ENCODE measurements at places on chromosomes 6 and 20.

- no peak for DNase-seq
Measured at GRCh38 chr6:50288881-50289280, 239.2 kb upstream of the DEFB112 start.

GRCh38 chr6:53845280-53846195 lies 50.7 kb downstream of the LRRC1 start:
- no peak for DNase-seq

DNA sequence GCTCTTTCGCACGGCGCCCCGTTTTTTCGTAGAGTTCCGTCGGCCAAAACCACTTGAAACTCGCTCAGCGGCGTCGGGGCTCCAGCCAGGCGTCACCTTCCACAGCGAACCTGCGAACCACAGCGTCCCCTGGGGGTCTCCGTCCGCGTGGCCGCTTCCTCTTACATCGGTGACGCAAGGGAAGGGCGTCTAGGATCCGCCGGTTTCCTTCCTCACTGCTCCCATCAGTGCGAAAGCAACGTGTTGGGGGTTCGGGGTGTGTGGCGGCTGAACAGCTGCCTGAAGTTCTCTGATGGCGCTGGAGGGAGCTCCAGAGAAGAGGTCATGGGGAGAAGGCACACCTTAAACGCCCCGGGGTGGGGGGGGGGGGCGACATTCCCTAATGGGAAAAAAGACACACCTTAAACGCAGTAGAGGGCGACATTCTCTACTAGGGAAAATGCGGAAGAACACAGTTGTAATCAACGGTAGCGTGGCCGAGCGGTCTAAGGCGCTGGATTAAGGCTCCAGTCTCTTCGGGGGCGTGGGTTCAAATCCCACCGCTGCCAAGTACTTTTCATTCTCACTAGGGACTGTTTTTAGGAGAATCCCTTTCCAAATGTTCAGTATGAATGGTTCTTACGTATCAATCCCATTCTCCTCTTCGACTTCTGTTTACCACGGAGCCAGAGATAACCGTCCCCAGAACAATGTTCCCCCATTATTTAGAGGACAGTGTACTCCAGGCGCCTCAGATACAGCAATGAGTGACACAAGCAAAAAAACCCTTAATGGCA lies 16.4 kb downstream of the ZNF311 start:
- peak; percentile 41 for DNase-seq

GRCh38 chr6:53944543-53944942 lies 149.7 kb downstream of the LRRC1 start:
- no peak for DNase-seq

- DNase-seq: no peak
Measured at GRCh38 chr6:138498629-138499302, 528 bp downstream of the NHSL1 start.

DNA sequence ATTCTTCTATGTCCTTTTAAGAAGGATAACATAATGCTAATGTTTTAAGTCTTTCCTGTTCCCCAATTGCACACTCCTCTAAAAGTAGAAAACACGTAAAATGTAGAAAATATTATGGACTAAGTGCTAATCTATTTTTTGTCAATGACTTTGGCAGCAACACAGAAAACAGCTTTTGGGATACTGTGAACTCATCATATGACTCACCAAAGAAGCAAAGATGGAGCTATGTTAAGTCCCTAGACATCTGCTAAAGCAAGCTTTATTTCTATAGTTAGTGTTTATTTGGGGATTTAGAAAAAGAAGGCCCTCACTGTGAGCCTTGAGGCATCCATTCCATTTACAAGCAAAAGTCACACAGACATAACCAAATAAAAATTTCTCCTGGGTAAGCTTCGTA lies 23.0 kb downstream of the OPN5 start:
- no peak for DNase-seq

DNA sequence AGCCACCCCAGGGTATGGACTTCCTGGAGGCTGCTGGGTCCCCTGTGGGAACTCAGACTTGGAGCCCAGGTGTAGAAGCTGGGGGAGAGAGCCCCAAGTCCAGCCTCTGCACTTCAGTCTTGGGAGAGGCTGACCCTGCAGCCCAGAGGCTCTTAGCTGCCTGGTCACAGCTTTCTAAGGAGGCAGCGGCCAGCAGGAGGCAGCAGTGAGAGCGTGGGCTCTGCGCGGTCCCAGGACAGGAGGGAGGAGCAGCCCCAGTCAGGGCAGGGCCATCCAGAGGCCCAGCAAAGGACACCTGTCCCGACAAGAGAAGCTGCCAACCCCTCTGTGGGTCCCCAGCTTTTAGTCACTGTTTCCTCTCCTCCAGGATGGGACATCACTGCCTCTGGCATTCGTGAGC lies 9.4 kb downstream of the TREML2 start:
- DNase-seq: no peak

- DNase-seq: no peak
Measured at GRCh38 chr6:56757588-56757984, 114.9 kb upstream of the DST start.

DNA sequence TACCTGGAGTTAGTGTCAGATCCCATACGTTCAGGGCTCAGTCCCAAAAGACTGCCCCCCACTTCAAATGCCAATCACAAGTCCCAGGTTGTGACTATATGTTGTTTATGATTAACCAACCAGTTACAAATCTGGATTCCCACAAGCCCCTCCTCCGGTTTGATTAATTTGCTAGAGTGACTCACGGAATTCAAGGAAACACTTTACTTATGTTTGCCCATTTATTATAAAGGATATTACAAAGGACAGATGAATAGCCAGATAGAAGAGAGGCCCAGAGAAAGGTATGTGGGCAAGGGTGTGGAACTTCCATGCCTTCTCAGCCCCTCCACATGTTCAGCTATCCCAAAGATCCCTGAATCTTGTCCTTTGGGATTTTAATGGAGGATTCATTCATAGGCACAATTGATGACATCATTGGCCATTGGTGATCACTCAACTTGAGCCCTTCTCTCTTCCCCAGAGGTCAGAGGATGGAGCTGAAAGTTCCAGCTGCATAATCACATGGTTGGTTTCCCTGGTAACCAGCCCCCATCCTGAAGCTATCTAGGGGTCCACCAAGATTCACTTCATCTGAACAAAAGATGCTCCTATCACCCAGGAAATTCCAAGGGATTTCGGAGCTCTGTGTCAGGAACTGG lies 2.0 kb downstream of the ECT2L start:
- DNase-seq: no peak

- DNase-seq: no peak
Measured at GRCh38 chr20:21100578-21101452, 5.3 kb downstream of the LINC00237 start.

GRCh38 chr6:170433163-170434116 lies 119.7 kb downstream of the PSMB1 start:
- no peak for DNase-seq

DNA sequence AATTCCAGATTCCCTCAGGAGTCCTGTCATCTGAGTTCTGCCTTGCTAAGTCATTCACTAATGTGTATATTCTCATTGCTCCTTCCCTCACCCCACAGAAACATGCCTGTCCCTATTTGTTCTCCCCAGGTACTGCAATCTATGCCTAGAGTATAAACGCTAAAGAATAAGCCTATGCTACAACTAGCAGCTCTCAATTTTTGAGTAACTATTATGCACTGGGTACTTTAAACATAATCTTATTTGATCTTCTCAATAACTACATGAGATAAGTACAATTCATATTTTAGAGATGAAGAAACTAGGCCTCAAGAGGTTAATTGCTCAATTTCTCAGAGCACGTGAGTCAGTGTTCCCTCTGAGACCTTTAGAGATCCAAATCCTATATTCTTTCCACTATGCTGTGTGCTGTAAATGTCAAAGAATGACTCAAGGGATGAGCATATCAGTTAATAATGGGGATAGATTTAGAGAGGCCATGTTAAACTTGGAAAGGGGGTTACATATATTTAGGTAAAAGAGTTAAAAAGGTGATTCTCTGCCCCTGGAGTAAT lies 423.8 kb upstream of the ADGRB3 start:
- DNase-seq: no peak

- no peak for DNase-seq
Measured at GRCh38 chr20:60513141-60513540, 554.9 kb downstream of the CDH26 start.

GRCh38 chr6:89615882-89616281 lies 22.7 kb downstream of the LYRM2 start:
- no peak for DNase-seq
